ENCODE measurements at places on chromosomes 7 and 10. TPM values are rescaled to one million over a fixed set of nuclear protein-coding genes. Genes with fewer than 3 reads are reported as not detected.

HILPDA gene
- total RNA-seq: 46.4 TPM

UMAD1 gene
- 6.9 TPM for total RNA-seq

PRKG1 gene
- total RNA-seq: 17.9 TPM

ACADSB gene
- 10.3 TPM for total RNA-seq

NFE2L3 gene
- total RNA-seq: 5.2 TPM

CEP41 gene
- 4.7 TPM for total RNA-seq

DNA sequence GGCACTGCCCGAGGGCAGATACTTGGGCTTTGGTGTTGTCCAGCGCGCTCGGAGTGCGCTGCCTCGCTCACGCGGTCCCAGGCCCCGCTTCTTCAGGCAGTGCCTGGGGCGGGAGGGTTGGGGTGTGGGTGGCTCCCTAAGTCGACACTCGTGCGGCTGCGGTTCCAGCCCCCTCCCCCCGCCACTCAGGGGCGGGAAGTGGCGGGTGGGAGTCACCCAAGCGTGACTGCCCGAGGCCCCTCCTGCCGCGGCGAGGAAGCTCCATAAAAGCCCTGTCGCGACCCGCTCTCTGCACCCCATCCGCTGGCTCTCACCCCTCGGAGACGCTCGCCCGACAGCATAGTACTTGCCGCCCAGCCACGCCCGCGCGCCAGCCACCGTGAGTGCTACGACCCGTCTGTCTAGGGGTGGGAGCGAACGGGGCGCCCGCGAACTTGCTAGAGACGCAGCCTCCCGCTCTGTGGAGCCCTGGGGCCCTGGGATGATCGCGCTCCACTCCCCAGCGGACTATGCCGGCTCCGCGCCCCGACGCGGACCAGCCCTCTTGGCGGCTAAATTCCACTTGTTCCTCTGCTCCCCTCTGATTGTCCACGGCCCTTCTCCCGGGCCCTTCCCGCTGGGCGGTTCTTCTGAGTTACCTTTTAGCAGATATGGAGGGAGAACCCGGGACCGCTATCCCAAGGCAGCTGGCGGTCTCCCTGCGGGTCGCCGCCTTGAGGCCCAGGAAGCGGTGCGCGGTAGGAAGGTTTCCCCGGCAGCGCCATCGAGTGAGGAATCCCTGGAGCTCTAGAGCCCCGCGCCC lies at the start of gene NPY:
TSS of gene NPY (plus strand) at position 294 of the 802 bp plus-strand sequence. CDS start 1,051 bp downstream, outside the sequence.
- no peak within 1 kb of the TSS for H3K27ac ChIP-seq
- H3K4me3 ChIP-seq: no peak within 1 kb of the TSS
- H3K27me3 ChIP-seq: no peaks in the 10 kb centered on the region
- H3K4me1 ChIP-seq: peaks cover 4% of the 10 kb centered on the region

DNA sequence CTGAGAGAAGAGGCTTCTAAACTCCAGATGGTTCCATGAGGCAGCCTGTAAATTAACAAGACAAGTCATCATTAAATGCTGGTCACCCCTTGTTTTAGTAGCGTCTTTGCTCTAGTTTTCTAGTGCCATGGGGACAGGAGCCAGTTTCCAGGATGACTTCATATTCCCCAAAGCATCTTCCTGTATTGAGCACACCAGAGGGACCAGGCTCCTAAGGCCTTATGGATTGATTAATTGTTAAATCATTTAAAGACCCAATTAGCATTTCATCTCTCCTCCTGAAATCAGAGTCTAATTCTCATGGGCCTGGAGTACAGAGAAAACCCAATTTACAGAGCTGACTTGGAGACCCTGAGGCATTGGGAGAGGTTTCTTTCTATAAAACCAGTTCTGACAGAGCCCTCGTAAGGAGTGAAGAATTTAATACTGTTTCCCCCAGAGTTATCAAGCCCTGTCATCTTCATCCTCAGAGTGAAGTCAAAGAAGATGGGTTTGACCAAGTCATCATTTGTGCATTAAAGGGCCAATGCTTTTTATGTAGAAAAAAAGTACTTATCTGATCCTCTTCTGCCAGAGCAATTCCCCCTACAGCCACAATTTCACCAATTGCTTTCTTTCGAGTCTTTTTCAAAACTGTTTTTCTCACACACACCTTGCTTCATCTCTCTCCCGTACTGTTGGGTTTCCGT lies 678.7 kb downstream of the SDK1 start:
- no peak for DNase-seq
- no peak overlapping the region for H3K27ac ChIP-seq
- H3K4me1 ChIP-seq: no peaks in the 10 kb centered on the region

DNA sequence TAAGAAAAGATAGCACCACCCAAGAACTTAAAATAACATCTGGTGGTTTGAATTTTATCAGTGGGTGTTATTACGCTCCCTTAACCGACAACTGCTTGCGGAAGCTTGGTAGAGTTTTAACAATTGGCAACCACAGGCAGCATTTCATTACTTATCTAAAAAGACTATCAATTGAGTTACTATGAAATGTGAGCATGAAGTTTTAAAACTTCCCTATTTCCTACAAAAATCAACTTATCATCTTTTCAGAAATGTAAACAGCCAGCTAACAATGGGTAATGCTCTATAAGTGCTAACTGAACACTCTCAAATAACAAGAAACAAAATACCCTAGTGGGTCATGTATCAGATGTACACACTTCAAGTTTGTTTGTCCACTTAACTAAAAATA lies 68.8 kb downstream of the OSBPL3 start:
- H3K27me3 ChIP-seq: no peaks in the 10 kb centered on the region
- H3K4me3 ChIP-seq: no peak overlapping the region
- no peak overlapping the region for H3K27ac ChIP-seq
- no peaks in the 10 kb centered on the region for H3K36me3 ChIP-seq
- DNase-seq: no peak
- H3K4me1 ChIP-seq: peaks cover 29% of the 10 kb centered on the region

DNA sequence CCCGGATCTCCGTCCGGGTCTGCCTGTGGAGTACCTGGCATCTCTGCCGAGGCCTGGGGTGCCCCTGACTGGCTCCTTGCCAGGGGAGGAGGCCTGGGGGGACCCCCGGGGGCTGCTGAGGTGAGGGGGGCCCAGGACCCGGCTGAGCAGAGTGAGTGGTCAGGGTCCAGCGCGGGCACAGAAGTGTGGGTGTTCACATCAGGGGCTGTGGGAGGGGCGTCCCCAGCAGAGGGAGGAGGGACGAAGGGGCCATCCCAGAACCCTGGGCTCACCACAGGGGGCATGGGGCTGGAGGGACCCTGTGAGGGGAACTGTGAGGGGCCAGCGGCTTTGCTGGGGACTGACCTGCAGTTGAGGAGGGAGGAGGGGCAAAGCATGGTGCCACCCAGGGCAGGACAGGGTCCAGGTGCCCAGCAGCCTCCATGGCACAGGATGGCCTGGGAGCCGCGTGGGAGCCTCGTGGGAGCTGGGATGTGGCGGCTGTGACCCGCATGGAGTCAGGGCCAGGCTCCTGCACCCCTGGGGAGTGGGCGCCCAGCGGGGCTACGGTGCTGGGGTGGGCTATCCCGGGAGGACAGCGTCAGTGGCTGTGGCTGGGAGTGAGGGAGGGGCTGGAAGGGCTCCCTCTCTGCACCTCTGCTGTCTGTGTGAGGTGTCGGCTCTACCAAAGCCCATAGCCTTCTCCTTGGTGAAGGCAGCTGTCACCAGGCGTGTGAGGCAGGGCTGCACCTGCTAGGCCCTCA lies 91.2 kb downstream of the DNAJB6 start:
- H3K27me3 ChIP-seq: no peaks in the 10 kb centered on the region
- no peak overlapping the region for H3K27ac ChIP-seq
- no peak overlapping the region for H3K4me3 ChIP-seq
- H3K4me1 ChIP-seq: peaks cover 9% of the 10 kb centered on the region

GRCh38 chr10:61793760-61794703 lies 107.5 kb upstream of the ARID5B start:
- no peaks in the 10 kb centered on the region for H3K4me1 ChIP-seq
- no peak for DNase-seq
- no peaks in the 10 kb centered on the region for H3K36me3 ChIP-seq
- no peak overlapping the region for H3K4me3 ChIP-seq
- no peaks in the 10 kb centered on the region for H3K27me3 ChIP-seq
- no peak overlapping the region for H3K27ac ChIP-seq

DNA sequence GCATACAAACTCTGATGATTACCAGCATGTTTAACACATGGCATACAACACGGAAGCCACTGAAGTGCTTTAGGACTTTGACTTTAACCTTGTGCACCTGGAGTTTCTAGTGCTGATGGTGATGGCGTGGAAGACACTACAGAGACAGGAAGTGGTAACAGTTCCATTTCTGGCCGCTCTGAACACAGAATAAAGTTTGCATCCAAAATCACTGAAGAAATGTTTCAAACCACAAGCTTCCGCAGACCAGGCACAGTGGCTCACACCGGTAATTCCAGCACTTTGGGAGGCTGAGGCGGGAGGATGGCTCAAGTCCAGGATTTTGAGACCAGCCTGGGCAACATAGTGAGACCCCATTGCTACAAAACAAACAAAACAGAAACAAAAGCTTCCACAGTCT lies 40.3 kb upstream of the TNPO3 start:
- H3K27ac ChIP-seq: no peak overlapping the region
- no peaks in the 10 kb centered on the region for H3K36me3 ChIP-seq
- DNase-seq: no peak
- H3K27me3 ChIP-seq: no peaks in the 10 kb centered on the region
- no peak overlapping the region for H3K4me3 ChIP-seq

DNA sequence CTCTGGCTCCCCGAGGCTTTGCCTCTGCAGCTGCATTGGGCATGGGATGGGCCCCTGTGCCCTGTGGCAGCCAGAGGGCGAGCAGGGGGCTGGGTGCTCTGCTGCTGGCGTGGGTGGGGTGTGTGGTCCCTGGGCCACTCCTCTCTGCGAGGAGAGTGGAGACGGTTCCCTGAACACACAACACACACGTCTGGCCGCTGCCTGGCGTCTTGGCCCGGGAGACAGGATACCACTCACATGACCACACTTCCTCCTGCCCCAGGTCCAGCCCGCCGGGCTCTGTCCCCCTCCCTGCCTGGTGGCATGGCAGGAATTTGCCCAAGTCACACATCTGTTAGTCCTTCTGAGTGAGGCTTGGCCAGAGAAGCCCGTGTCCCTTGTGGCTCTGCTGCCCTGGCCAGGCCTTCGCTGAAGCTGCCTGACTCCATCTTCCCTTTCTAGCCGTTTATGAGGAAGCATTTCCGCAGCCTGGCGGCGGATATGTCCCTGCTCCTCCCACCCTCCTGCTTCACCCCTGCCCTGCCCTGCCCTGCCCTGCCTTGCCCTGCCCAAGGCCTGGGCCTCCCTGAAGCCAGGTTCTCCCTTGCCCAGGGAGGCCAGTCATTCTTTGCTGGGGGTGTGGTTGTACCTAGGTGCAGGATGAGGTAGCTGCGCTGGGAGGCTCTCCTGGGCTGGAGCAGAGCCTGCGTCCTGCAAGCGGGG lies 3.0 kb downstream of the BRI3 start:
- peak overlapping the region; percentile 99 for H3K4me3 ChIP-seq
- no peaks in the 10 kb centered on the region for H3K36me3 ChIP-seq

- H3K36me3 ChIP-seq: no peaks in the 10 kb centered on the region
- H3K4me3 ChIP-seq: no peak overlapping the region
- peaks cover 12% of the 10 kb centered on the region for H3K4me1 ChIP-seq
These were observed 437.7 kb downstream of the RPS24 start for GRCh38 chr10:78471326-78471722.

DNA sequence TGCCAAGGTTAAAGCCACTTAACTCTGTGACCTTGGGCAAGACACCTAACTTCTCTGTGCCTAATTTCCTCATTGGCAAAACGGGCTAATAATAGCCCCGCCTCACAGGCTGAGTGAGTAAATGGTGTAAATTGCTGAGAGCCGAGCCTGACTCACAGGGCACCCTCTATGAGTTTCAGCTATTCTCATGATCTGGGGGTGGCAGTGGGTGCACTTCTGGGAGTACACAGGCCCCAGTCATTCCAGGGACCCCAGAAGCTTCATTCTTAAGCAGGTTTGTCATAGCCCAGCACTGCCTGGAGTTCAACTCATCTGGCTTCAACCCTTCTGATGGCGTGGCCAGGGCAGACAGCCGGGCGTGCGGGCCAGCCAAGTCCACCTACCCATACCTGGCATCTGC lies 137.2 kb downstream of the GRID1 start:
- H3K27ac ChIP-seq: no peak overlapping the region
- H3K4me3 ChIP-seq: no peak overlapping the region
- no peaks in the 10 kb centered on the region for H3K36me3 ChIP-seq
- no peaks in the 10 kb centered on the region for H3K27me3 ChIP-seq
- H3K4me1 ChIP-seq: no peaks in the 10 kb centered on the region
